A549 treated with GW870086 at 1 μM for 4 hours (cell line): ENCODE measurements at places on chromosomes 7 and 10. TPM values are rescaled to one million over a fixed set of nuclear protein-coding genes. Genes with fewer than 3 reads are reported as not detected.

Gene PILRA
- total RNA-seq = 3.5 to 6.3 TPM (median 5.6 TPM) in 5 replicates

Gene CUBN
- 0.02 to 0.23 TPM (median 0.17 TPM) in 4 of 5 replicates, not detected in the other for total RNA-seq

Gene OR2A42
- total RNA-seq = not detected in 5 replicates

Gene RSPH10B
- total RNA-seq = 0.06 to 0.14 TPM (median 0.14 TPM) in 3 of 5 replicates, not detected in the others

Gene CALN1
- total RNA-seq = not detected in 5 replicates

Gene FOXP2
- total RNA-seq = not detected in 5 replicates

Gene EVX1
- 0.09 to 0.27 TPM (median 0.11 TPM) in 5 replicates for total RNA-seq

Gene KLHDC10
- 9.4 to 15.9 TPM (median 13.7 TPM) in 5 replicates for total RNA-seq
